ENCODE measurements at places on chromosomes 16 and 17. TPM values are rescaled to one million over a fixed set of nuclear protein-coding genes. Genes with fewer than 3 reads are reported as not detected.

SLC26A11 gene
- total RNA-seq: 10.8 TPM

CLDN7 gene
- 2.0 TPM for total RNA-seq

HOXB5 gene
- total RNA-seq: 2.6 TPM

CCR7 gene
- 1.3 TPM for total RNA-seq

CFAP97D1 gene
- not detected for total RNA-seq

SCN4A gene
- total RNA-seq: 0.20 TPM

KRTAP2-3 gene
- not detected for total RNA-seq

PTGES3L gene
- 1.2 TPM for total RNA-seq

NPB gene
- total RNA-seq: 0.55 TPM

LGALS9B gene
- not detected for total RNA-seq

COX11 gene
- total RNA-seq: 105 TPM

CACNG5 gene
- not detected for total RNA-seq

IRX6 gene
- total RNA-seq: not detected

RHBDF2 gene
- total RNA-seq: 59.1 TPM

CHMP6 gene
- total RNA-seq: 35.3 TPM

NHERF2 gene
- total RNA-seq: 58.3 TPM

HSPB9 gene
- not detected for total RNA-seq

TAC4 gene
- total RNA-seq: not detected

SLC9A5 gene
- total RNA-seq: 1.4 TPM

KRT36 gene
- not detected for total RNA-seq

NUBP1 gene
- 47.1 TPM for total RNA-seq

EVPLL gene
- total RNA-seq: not detected

VASN gene
- total RNA-seq: 6.1 TPM

PYY gene
- total RNA-seq: not detected

RNFT1 gene
- 12.8 TPM for total RNA-seq

HOXB4 gene
- 0.06 TPM for total RNA-seq

ELOB gene
- total RNA-seq: 518 TPM

QRICH2 gene
- 1.3 TPM for total RNA-seq

DDX52 gene
- 27.2 TPM for total RNA-seq

CCL8 gene
- total RNA-seq: not detected

OTOP2 gene
- total RNA-seq: not detected

SMTNL2 gene
- 0.50 TPM for total RNA-seq
